ENCODE measurements at places on chromosomes 11 and 22.

GRCh38 chr11:97223647-97224046 is 833.8 kb downstream of the JRKL start:
- no peak for DNase-seq

DNA sequence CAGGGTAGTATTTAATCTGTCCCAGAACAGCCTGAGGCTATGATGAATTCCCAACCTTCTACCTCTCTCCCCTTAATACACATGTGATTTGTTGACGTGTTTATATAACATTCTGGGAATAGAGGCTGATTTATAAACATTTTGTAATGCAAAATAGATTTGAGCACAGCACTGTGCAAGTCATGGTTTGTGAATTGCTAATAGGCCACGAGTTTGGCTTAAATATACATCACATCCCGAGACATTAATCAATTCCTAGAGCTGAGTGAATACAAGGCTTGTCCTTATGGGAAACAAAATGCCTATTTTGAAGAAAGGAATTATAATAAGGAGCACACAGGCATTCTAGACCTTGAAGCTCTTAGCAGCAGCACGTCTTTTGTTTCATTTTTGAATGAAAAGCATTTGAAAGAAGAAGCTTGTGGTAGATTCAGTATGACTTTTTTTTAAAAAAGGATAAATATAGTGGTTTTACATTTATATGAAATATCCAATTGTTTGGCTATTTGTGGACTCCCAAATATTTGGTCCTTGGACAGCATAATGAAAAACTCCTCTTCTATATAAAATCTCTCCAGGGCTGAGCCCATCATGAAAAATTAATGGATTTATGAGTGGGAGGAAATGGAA is 116.4 kb downstream of the SLC17A6 start:
- DNase-seq: no peak

DNA sequence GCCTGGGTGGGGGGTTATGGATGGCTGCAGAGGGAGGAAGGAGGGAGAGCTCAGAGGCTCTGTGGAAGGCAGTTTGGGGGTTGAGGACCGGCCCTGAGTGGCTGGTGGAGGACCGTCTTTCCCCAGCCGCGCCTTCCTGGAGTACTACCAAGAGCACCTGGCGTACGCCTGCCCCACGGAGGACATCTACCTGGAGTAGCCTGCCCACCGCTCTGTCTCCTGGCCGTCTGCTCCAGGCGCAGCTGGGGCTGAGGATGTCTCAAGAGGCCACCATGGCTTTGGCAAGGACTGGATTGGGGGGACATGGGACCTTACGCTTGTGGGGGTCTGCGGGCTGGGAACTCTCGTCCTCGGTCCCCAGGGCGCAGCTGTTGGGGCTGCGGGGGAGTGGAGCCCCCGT is 10.0 kb downstream of the MAPK8IP2 start:
- no peak for DNase-seq

- DNase-seq: peak; percentile 41
These were observed 741 bp upstream of the TALDO1 start for GRCh38 chr11:746289-747157.

DNA sequence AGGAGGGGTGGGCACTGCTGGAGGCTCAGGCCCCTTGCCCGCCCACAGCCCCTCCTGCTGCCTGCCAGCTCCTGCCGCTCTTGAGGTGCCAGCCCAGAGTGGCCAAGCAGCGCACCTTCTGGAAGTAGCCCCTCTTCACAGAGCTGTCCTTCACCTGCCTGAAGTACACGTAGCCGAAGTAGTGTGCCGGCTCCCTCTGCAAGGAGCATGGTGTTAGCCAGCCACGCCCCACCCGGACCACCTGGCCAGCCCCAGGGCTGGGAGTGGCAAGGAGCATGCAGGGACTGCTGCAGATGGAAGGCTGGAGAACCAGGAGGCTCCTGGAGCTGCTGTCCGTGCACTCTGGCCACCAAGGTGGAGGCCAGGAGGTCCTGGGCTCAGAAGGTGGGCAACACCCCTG is 9.6 kb downstream of the DENND6B start:
- no peak for DNase-seq

DNA sequence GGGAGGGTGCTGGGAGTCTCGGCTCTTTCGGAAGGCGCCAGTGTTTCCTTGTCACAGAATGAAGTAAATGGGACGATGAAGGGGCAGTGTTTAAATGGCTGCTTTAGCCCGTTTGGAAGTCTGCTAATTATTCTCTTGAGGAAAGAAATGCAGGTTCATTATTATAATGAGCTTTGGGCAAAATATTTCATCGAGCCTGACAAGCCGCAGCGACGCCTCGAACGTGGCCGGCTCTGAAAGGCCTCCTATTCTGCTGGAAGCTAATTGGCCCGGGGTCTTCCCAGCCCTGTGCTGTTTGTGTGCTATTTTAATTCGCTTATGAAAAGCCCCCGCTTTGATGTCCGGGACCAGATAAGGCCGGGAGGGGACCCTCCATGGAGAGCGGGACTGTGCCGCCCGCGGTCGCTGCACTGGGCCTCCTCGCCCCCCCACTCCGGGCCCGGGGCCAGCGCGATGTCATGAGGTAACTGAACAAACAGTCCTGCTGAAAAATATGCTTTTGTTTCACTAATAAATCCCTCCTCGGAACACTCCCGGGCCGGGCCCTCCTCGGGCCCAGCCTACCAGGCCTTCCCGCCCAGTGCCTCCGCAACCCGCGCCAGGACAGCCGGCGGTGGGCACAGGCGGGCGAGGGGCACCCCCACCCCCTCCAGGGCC is 78.4 kb downstream of the CDKN1C start:
- peak; percentile 1 for DNase-seq

DNA sequence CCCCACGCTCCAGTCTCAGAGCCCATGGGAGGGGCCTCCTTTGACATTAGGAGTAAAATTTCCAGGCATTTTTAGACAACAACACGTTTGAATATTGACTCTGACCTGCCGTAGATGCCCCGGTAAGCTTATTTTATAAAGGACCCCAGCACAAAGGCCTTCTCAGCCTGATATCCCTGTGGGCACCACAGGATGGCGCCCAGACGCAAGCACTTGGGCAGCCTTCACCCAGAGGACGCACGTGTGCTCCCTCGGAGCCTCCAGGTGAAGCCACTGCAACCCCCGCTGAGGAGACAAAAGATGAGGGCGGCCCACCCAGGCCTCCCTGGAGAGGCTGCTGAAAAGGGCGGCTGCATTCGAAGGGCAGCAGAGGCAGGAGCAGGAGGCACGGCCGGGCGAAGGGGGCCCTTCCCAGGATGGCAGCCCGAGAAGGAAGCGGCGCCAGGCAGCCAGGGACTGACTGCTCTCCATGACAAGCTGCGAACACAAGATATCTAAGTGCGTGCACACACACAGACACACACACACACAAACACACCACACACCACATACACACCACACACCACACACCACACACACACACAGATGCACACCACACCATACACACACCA is 15.2 kb upstream of the TH start:
- peak; percentile 55 for DNase-seq

DNA sequence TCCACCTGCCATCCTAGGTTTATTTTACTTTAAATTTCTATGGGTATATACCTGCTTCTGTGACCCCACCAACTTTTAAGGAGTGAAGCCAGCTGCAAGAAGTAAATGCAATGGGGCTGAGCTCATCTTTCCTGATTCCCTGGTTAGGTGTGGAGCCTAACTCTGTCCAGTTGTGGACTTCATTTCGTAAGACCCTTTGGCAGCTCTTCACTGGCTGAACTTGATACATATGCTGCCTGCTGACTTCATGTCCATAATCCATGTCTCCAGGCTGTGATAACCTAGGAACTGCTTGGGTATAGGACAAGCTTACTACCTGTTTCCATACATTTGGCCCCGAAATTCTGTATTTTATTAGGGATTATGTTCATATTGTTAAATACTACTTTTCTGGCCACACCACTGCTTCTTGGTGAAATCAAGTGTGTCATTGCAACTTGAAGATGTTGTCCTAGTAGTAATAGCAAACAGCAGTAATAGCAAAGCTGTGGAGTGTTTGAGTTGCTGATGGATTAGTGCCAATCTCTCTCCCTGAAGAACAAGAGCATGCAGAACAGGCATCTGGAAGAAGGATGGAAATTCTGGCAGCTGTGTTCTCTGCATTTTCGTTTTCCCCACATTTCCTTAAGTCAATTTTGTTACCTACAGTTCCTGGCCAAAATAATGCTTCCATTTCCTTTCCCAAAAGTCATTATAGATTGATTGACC is 31.2 kb downstream of the LDLRAD3 start:
- DNase-seq: no peak

DNA sequence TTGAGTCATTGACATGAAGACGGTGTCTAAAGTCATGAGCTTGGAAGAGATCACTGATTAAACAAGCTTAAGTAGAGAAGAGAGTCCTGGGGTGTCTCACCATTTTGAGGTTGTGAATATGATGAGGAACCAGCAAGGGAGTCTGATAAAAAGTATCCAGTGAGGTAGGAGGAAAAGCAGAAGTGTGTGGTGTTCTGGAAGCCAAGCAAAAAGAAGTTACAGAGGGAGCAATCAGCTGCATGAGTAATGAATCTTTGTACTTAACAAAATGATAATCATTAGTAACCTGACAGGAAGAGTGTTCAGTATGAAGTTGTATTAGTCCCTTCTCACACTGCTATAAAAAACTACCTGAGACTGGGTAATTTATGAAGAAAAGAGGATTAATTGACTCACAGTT is 131.3 kb downstream of the C11orf87 start:
- DNase-seq: no peak

- no peak for DNase-seq
These were observed 19.8 kb downstream of the CAT start for GRCh38 chr11:34458525-34458924.

GRCh38 chr11:94539420-94539819 is 4.3 kb upstream of the FUT4 start:
- DNase-seq: no peak

DNA sequence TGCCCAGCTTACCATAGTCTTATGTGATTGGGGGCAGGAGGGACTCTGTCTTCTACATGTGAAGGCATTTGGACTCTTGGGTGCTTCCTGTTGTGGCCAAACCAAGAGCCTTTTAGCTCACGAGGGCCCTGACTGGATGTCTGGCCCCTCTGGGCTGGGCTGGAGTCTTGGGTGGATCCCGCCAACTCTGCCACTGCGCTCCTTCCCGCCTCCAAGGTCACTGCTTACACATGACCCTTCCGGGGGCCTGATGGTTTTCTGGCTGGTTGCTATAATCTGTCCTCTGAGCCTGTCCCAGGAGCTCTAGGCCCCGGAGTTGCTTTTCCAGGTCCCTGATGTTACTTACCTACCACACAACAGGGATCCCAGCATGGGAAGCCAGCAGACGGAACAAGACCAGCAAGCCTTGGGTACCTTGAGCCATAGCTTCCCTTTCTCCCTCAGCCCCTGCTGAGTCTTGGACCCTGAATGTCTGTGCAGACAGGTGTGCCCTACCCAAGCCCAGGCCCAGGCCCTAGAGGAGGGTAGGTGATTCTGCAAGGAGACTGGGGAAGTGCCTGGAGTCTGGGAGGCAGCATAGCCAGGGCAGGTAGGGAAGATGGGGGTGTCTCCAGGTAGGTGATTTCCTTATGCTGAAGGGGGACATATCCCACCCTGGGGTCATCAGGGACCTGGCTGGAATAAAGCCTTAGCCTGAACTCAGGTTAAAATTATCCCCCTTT is 100.3 kb downstream of the TSPAN18 start:
- DNase-seq: no peak

GRCh38 chr11:35077709-35078469 is 61.1 kb upstream of the CD44 start:
- peak; percentile 56 for DNase-seq

- no peak for DNase-seq
These were observed 48.4 kb downstream of the DBX1 start for GRCh38 chr11:20111871-20112270.

DNA sequence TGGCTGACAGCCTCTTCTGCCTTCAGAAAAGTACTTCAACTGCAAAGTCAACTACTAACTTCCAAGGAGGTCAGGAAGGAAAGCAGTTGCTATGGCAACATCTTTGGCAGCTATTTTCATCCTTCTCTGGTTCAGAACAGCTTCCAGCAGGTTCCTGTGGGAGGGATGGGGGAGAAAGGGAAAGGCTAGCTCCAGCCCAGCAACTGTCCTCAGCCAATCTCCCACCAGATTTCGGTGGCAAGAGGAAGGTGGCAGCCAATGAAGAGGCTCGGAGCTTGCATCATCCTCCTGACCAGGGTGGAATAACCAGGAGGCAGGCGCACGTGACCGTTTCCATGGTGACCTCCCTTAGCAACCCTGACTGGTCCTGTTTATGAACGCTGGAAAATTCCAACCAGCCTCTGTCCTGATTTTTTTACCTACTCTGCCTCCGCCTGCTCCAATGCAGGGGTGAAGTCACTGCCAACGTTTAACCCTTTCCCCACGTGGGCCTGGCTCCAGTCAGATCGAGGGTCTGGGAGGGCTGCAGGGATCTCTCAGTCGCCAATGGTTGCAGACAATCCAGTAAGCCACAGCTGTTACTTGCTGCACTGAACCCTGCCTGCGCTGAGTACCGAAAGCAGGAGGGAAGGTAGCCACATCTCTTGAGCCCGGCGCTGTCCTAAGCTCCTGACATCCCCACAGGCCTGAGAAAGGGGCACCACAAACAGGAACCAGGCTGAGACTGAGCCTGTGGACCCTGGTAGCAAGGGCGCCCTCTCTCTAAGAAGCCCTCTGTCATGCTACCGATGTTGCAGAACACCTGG is 11.2 kb upstream of the MALAT1 start:
- peak; percentile 62 for DNase-seq

GRCh38 chr11:93741094-93741881 is at the start of the genes C11orf54 and TAF1D:
Gene C11orf54, plus strand, starts transcription at chr11:93741672. Its CDS starts 5,722 bp downstream, at chr11:93747394.
Gene TAF1D, minus strand, starts transcription at chr11:93741495. Its CDS starts 2,191 bp downstream, at chr11:93739304.
- peak; percentile 96 for DNase-seq

DNA sequence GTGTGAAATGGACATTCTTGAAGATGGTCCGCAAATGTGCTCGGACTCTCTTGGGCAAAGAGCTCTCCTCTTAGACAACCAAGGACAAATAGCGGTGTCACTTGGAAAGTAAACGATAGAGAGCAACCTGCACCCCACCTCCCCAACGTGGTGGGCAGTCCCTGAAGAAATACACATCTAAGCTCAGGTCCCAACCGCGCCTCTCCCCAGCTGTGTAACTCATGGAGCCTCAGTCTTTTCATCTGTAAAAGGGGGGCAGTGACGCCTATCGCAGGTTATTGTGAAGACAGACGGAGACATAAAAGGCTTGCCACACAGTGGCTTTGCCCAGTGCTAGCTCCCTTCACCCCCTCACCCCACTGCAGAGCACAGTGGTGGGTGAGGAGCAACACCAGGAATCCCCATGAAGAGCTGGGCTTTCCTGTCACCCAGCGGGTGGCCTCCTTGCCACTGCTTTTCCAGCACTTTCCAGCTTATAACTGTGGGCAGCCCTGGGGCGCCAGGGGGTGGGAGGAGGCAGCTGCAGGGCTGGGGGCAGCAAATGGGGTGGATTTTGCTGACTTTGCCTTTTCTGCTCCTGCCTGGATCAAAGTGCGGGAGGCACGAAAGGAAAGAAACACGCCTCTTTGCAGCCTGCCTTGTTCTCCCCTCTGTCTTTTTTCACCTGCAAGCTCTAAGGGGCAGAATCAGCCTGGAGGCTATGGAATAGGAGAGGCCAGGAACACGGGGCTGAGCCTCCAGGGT is 73.7 kb upstream of the TSPAN18 start:
- DNase-seq: no peak

- DNase-seq: no peak
These were observed 10.3 kb upstream of the DEUP1 start for GRCh38 chr11:93320230-93320629.

GRCh38 chr22:23787600-23787896 is 782 bp downstream of the SMARCB1 start:
- no peak for DNase-seq

- DNase-seq: no peak
These were observed 12.4 kb downstream of the PIWIL3 start for GRCh38 chr22:24761888-24762675.

GRCh38 chr22:43744700-43745410 is 67.2 kb downstream of the EFCAB6 start:
- no peak for DNase-seq

Measured in stimulated activated CD4-positive, alpha-beta T cell treated with anti-CD3 and anti-CD28 coated beads, Interleukin-1b, Interleukin-23, amount 100 ng/mL, for 48 hours (primary cell).